ENCODE measurements at places on chromosomes 5 and 9.

GRCh38 chr9:93307468-93308157 is 123.7 kb downstream of the WNK2 start:
- DNase-seq: no peak

DNA sequence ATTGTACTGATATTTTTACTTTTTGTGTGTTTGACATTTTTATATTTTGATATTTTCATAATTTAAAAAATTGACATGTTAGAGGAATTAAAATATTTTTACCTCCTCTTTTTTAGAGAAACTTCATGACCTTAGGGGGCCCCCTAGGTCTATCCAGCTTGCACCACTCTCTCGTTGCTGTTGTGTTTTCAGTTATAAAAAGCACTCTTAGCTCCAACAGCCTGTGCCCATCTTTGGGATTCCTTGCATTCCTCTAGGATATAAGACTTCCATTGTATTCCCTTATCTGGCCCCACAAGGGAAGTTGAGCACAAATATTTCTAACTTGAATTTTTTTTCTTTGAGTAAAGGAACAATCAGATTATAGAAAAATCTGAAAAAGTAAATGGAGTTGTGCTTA is 245.3 kb downstream of the SH3GL2 start:
- no peak for DNase-seq

DNA sequence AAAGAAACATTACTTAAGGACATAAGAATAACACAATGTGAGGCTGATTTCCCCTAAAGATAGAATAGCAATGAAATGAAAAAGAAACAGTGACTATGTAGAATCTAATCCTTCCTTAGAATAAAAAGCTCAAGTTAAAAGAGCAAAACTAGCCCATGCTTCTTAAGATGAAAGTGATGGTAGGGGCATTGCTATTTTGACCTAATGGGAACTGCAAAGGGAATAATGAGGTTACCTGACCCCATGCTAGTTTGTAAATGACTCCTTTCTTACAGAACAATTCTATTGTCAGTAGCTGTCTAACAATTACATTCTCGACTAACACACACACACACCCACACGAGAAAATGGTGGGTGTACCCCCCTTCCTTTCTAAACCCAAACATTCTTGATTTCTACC is 575.8 kb downstream of the CSNK1G3 start:
- no peak for DNase-seq

- DNase-seq: no peak
Observed at GRCh38 chr5:148347706-148348105, 12.3 kb downstream of the SPINK9 start.

DNA sequence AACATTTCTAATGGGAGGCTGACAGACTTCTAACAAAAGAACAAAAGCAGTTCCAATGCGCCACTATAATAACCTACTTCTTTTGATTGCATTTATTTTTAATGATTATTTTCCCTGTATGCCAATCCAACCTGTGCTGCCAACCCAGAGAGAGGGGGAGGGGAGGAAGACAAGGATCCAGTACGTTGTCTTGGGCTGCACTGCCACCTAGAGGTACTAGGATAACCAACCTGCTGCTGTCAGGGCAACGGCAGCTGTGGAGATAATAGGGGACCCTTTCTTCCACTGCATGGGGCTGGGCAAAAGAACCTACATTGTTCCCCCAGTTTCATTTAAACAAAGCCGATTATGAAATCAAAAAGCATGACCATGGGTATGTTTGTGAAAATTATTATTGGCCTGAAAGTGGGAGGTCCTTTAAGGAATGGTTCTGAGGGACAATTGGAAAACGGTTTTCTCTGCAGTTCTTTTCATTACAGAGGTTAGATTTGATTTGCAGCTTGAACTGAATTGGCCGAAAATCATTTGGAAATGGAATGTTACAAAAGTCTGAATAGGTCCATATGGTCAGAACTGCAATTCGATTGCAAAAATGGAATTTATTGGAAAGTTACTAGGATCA is 101.3 kb downstream of the RASEF start:
- peak; percentile 16 for DNase-seq

- DNase-seq: no peak
Observed at GRCh38 chr9:129558063-129558550, 62.8 kb downstream of the C9orf50 start.

DNA sequence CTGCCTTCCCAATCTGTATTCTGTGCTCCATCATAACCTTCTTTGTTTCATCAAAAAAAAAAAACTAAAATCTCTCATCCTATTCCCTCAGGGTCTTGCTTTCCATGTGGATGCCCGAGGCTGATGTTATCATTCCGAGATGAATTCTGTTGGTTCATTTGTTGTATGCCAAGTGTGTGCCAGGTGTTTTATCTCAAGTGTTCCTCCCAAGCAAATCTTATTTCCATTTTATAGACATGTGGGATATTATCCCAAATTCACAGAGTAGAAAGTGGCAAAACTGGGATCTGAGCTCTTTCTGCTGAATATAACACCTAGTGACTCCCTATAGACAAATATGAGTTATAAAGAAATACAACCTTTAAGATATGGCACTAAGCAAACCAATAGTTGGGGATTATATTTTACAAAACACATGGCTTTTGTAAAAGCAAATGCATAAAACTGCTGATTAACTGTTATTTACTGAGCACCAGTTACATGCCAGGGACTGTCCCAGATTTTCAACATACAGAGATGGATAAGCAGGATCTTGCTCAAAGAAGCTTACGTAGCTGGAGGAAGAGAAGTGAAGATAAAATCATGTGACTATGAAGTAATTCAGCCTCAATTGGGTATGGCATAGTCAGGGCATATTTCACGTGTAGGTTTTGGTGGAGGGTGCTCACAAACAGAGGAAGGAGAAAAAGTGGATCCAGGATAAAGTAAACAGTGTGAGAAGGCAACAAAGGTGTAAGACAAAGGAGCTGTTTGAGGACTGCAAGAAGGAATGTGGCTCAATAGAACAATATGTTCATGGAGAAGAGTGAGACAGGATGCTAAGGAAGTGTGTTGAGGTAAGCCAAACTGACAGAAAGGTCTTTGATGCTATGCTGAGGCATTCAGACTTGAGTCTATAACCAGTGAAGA is 143.3 kb upstream of the ADAMTSL1 start:
- DNase-seq: no peak

DNA sequence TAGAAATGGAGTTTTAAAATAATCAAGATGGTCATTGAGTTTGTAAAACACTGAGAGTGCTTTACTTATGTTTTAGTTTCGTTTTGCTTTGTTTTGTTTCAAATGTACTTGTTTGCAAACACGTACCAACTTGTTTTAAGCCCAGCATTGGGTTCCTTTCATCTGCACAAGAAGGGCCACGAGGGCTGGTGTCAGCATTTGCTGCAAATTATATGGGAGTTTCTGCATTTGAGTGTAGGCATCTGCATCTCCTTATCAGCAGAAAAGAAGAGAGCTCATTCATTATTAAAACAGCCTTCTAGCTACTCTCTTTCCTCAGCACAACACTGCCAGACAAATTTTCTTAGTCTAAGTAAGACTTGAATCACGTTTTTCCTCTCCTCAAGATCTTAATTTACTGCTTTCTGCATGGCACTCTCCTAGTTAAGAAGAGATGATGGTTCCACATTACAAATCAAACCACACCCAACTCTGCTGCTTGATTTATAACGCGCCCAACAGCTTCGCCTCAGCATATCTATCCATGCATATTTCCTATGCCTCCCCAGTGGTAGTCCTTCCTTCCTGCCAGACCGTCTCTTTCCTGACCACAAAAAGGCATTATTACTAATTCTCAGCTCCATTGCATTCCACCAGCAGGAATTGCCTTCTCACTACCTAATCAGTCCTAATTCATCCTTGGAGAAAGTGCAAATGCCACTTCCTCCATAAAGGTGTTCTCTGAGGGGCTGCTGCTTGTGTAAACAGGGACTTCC is 95.2 kb upstream of the CAST start:
- peak; percentile 95 for DNase-seq

DNA sequence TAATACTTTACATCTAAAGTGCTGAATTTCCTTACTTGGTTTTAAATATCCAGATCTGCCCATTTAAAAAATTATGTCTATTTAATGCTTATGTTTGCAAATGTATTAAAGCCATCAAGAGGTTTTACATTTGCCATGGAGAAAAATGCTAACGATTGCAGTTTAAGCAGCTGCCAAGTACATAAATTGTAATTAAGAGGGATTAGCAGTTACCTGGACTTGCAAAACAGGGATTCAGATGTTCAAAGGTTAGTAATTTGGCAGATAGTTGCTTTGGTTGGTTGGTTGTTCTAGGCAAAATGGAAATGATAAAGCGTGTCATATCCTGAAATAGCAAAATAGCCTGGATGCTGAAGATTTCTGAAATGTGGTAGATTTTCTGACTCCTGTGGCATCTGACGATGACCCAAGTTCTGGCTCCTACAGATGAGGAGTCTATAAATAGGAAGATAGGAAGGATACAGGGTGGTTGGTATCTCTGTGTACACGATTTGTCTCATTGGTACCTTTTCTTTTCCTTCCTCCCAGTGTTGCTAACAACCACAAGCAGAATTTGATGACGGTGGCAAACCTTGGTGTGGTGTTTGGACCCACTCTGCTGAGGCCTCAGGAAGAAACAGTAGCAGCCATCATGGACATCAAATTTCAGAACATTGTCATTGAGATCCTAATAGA is 282.9 kb downstream of the NR3C1 start:
- no peak for DNase-seq

Data from SK-N-MC (cell line).